Activated T-cell treated with anti-CD3 and anti-CD28 coated beads, Interleukin-2, amount 50 U/mL, for 72 hours (primary cell): ENCODE measurements at places on chromosomes 7 and 10. TPM values are rescaled to one million over a fixed set of nuclear protein-coding genes. Genes with fewer than 3 reads are reported as not detected.

The GLI3 gene
- 0.51 TPM for total RNA-seq

DNA sequence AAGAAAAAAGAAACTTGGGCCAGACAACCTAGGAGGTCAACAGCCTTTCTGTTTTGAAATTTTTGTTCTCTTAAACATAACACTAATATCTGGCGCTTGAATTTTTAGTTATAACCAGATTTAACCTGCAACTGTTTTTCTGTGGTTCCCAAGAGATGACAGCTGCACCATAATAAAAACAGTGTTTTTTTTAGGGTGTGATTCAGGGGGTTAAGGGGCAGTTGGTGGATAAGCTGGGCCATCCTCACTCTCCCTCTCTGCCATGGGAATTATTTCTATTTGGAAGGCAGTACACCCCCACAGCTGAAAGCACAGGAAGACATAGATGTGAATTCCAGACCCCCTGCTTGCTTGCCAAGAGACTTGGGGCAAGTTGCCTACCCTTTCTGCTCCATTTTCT is 20.1 kb upstream of the TM9SF3 start:
- no peak overlapping the region for H3K27ac ChIP-seq
- no peaks in the 10 kb centered on the region for H3K27me3 ChIP-seq
- no peaks in the 10 kb centered on the region for H3K36me3 ChIP-seq
- DNase-seq: no peak
- no peaks in the 10 kb centered on the region for H3K4me1 ChIP-seq

DNA sequence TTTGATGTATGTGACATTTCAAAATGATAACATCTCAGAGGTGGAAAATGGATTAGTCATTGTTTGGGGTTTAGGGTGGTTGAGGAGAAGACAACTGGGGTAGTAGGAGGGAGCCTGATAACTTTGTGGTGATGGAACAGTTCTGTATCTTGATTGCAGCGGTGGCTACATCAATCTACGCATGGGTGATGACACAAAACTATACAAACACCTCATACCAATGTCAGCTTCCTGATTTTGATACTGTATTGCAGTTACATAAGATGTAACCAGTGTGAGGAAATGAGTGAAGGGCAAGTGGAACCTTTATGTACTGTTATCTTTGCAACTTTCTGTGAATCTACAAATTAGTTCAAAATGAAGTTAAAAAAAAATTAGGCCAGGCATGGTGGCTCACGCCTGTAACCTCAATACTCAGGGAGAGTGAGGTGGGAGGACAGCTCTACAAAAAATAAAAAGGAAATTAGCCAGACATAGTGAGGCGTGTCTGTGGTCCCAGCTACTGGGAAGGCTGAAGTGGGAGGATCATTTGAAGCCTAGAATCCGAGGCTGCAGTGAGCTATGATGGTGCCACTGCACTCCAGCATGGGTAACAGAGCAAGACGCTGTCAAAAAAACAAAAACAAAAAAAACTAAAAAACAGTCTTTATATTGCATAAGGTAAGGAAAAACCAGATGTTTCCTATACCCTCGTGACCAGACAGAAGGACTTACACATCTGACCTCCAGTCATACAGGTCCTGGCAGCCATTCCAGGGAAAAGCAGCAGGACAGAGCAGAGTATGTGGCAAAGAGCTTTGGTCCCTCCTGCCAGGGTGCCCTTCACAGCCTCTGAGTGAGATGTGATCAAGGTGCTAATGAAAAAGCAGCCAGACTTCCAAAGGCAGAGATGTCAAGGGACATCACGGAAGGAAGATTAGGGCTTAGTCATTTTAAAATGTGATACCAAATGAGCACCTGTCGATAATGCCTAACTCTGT is 50.8 kb downstream of the CYTH3 start:
- H3K36me3 ChIP-seq: no peaks in the 10 kb centered on the region
- H3K4me3 ChIP-seq: peak overlapping the region; percentile 59
- H3K27me3 ChIP-seq: peaks cover 38% of the 10 kb centered on the region
- peaks cover 14% of the 10 kb centered on the region for H3K4me1 ChIP-seq

GRCh38 chr10:86712317-86712707 is 44.0 kb downstream of the LDB3 start:
- no peaks in the 10 kb centered on the region for H3K27me3 ChIP-seq
- DNase-seq: no peak
- no peaks in the 10 kb centered on the region for H3K36me3 ChIP-seq
- peaks cover 22% of the 10 kb centered on the region for H3K4me1 ChIP-seq
- H3K27ac ChIP-seq: peak overlapping the region; percentile 97

DNA sequence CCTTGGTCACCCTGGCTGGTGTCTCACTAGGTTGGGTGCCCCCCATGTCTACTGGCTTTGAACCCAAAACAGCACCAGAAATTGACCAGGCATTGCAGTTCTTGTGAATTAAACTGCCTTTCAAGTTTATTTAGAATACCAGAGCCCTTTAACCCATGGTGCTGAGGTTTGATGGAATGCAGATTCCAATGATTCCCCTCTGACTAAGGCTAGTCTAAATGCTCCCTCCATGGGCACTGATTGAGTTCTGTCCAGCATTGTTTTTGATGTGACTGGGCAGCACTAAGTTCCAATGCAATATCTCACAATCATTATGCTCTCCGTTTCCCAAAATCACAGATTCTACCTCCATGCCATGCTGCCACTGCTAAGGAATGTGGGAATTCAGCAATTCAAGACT is 1047.4 kb upstream of the LRRN3 start:
- no peak overlapping the region for H3K27ac ChIP-seq
- no peak overlapping the region for H3K4me3 ChIP-seq
- DNase-seq: no peak
- H3K27me3 ChIP-seq: no peaks in the 10 kb centered on the region
